ENCODE measurements at places on chromosomes 6 and 20. TPM values are rescaled to one million over a fixed set of nuclear protein-coding genes. Genes with fewer than 3 reads are reported as not detected.

The TIAM2 gene
- 12.1 TPM for polyA plus RNA-seq

GRCh38 chr20:45179166-45179565 lies 4.5 kb downstream of the PI3 start:
- no peak for DNase-seq

The PI3 gene
- not detected for polyA plus RNA-seq

DNA sequence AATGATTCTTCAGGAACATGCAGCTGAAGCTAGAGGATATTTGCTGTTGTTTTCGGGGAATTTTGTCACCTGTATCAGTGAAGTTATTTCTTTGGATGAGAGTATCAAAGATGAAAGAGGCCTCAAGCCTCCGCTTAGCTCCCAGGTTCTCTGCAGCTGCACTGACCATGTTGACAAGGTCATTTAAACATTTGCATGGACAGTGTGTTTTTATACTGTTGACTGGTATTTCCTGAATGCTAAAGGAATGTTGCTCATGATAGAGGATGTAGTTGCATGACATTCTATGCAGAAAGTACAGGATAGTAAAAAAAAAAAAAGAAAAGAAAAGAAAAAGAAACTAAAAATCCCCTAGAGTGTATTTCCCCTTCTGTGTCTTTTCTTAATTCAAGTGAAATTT lies 165.6 kb upstream of the LAMP5 start:
- DNase-seq, result no peak

DNA sequence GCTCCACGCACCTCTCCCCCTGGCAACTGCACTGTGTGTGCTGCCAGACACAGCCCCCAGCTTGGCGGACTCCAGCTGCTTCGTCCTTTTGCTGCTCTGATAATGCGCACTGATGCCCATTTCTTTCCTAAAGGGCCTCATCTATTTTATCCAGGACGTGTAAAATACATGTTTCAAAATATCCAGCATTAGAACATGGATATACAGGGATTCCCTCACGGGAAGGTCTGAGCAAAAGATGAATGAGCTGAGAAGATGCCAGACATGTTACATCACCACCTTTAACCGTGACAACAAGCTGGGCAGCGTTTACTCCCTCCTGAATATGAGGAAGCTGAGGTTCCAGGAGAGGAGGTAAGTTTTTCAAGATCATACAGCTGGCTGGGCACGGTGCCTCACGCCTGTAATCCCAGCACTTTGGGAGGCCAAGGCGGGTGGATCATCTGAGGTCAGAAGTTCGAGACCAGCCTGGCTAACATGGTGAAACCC lies 32.8 kb downstream of the TNXB start:
- DNase-seq, result no peak

DNA sequence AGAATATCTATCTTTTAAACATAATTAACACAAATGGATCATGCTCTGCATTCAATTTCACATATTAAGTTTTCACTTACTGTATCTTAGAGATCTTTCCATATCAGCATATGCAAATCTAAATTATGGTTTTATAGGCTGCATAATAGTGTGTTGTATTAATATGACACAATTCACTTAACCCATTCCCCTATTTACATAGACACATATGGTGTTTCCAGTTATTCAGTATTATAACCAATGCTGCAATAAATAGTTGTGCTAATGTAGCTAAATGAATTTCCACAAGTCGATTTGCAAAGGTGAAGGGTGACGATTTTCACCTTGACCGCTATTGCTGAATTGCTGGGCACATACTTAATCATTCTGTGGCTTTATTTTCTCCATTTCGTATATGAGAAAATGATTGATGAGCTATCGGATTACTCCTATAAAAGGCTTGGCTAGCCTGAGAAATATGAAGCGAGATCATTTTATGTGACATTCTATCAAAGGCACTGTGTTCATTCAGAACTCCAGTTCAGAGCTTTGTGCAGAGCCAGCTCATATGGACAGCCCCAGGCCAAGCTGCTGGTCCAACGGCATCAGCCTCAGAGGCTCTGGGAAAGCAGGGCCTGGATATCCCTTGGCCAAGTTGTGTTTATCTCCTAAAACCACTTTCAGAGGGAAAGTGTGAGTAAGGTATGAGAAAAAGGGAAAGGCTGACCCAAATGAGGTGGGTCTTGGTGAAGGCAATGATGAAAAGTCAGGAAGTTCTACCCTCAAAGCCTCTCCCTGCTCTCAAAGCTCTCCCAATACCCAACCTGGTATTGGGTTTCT lies 50.8 kb downstream of the GFOD1 start:
- no peak for DNase-seq

The VGLL2 gene
- not detected for polyA plus RNA-seq

- no peak for DNase-seq
These were observed 4.0 kb upstream of the WRNIP1 start for GRCh38 chr6:2760882-2761842.

- peak; percentile 45 for DNase-seq
These were observed 158.4 kb downstream of the OR2B2 start for GRCh38 chr6:27753668-27754407.

The SAPCD1 gene
- 1.3 TPM for polyA plus RNA-seq

The ZSCAN9 gene
- polyA plus RNA-seq, result 12.8 TPM

DNA sequence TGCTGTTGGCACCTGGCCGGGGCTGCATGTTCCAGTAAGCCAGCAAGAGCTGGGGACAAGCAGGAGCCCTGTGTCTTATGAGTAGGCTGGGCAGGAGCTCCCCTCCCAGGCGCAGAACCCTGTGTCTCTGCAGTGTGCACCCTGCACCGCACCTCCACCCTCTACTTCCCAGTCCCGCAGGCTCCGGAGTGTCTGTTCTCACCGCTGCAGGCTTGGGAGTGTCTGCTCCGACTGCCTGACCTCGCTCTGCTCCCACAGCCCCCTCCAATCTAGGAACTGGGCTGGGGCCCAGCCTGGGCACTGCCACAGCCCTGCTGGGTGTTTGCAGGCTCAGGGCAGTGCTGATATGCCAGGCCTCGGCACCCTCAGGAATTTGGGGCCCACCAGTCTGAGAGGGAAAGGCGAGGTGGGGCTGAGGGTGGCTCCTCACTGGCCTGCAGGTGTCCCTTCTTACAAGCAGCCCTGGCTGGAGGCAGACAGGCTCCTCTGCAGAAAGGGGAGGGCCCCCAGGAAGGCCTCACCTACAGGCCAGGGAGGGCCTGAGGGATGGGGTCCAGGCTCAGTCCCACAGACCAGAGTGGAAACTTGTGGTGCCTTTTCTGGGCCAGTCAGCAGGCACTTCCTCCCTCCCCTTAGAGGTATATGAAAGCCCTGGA lies 871.6 kb upstream of the GJE1 start:
- no peak for DNase-seq

DNA sequence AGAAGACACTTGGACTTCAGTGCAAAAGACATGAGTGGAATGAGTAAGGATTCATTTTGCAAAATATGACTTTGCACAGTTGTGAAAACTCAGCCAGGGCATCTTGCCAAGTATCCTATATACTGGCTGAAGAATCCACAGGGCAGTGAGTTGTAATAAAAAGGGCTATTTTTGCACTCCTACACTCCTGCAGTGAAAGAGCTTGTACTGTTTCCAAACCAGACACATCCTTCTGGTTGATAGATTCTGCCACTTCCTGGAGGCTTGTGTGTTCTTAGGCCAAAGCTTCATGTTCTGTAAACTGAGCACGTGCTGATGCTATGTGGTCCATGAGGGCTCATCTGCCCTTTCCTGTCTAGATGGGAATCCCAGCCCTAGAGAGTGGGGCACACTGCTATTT lies 34.9 kb downstream of the GMPR start:
- DNase-seq, result peak; percentile 33

The MEP1A gene
- polyA plus RNA-seq, result not detected

Measured in urinary bladder (tissue), 4 donors.